ENCODE measurements at places on chromosomes 12 and 14. TPM values are rescaled to one million over a fixed set of nuclear protein-coding genes. Genes with fewer than 3 reads are reported as not detected.

SMCO2 gene
- total RNA-seq, result 1.4 TPM

KIF21A gene
- total RNA-seq, result 35.0 TPM

SLC25A47 gene
- not detected for total RNA-seq

MYF5 gene
- total RNA-seq, result not detected

ANG gene
- total RNA-seq, result 0.68 TPM

Measured in activated T-helper 2 cell treated with anti-CD3 and anti-CD28 coated beads, Interferon-gamma antibody, Interleukin-2, Interleukin-4, amounts not matched to agents 10 μg/mL and 5 μg/mL and 100 μg/mL, durations not matched to agents 14 hours and 24 hours and 36 hours (primary cell).